GM19239 (cell line): ENCODE measurements at places on chromosomes 6 and 20.

- DNase-seq, result no peak
These were observed 99.4 kb upstream of the RIPOR2 start for GRCh38 chr6:25035174-25035511.

DNA sequence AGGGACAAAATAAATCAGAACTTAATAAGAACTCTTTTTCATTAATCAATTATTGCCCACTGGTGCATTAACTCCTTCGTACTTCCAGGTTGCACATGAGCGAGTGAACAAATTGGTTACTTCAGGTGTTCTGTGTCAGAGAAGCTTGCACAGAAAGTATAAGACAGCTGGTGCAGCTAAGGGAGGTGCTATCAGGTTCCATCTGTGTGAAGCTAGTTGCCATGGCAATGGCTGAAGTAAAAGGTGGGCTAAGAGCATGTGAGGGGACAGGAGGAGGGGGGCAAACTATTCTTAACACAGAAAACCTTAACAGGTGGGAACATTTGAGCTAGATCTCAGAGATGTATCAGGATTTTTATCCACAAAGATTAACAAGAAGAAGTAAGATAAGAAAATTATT is 81.6 kb downstream of the MANEA start:
- DNase-seq, result no peak

DNA sequence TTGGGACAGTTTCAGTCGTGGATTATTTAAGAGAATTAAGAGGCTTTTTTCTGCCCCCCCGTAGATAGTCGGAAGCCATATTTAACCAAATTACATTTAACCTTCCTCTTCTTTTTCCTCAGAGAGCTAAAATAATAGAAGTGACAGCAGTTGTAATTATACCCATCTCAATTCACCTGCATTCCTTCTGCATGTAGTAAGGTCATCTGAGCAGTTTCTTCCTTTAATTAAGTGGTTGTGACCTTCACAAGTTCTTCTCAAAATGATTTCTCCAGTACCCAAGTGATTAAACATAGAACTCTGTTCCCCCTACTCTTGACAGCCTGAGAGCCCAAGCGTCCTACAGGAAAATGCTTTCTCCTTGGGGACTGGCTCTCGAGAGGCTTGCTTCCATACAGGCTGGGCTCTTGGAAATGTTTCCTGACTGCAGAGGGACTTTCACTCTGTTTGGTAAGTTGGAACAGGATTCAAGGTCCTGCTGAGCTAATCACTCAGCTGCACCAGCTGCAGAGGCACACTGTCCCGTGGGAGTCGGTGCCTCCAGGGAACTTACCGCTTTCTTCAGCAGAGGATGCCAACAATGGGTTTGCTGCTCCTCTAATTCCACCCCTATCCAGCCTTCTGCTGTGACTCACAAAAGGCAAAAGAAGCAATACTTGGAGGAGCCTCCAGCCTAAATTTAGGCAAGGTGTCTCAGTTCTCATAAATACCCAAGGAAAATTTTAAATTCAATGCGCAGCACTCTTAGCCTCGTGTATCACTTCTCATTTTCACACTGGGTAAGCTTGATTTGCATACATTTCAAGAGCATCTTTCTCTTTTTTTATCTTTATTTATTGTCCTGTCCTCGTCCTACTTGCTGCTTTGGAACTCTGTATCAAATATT is 414.9 kb downstream of the KIF16B start:
- DNase-seq, result no peak

GRCh38 chr6:53746442-53747103 is 48.2 kb upstream of the LRRC1 start:
- DNase-seq, result no peak

- DNase-seq, result no peak
These were observed 648.5 kb downstream of the RNF144B start for GRCh38 chr6:19035461-19036195.

DNA sequence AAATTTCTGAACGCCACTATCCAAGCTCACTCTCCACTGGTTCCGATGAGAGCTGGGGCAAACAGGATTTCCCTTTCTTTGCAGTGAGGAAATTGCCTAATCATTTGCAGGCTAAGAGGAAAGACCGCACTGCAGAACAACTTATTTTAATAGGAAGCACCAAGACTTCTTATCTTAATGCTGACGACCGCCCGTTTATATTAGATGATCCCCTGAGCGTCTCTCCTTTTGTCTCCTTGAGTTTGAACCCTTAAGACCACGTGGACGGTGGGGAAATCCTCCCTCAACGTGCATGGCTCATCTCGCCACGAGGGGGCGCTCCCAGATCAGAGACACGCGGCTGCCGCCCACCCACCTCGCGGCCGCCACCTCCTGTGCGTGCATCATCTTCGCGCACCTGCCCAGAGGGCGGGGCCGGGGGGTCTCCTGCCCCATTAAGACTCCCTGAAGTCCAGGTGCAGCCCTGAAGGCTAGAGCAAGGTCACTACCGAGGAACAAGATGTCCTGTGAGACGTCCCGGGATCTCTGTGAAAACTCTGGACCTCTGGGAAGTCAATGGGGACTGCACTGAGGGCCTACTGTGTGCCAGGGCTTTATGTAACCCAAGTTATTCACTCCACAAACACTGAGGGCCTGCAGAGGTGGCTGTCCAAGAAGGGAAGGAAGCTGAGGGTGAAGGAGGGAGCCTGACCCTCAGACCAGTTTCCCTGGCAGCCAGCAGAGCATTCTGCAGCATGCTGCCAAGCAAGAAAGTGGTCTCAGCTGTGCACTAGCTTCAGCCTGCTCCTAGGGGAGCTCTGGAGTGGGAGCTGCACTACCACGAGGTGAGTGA is 28.1 kb downstream of the PDYN start:
- peak; percentile 58 for DNase-seq

- DNase-seq, result no peak
These were observed 453.8 kb upstream of the POU3F2 start for GRCh38 chr6:98380589-98380988.

DNA sequence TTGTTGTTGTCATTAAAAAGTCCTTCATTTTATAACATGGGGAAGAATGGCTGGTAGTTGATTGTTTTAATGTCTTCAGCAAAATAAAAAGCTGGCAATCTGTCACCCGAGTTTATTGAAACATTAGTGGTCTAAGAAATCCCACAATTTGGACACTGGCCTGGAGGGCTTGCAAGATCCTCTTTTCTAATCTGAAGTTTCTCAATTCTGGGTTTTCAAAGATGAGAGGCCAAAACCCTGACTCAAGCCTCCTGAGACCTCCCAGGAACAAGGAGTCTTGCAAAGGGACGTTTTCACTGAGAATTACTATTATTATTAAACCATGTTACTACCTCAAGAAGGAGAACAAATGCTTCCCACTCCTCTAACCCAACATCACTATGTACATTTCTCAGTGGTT is 19.5 kb downstream of the MAP1LC3A start:
- DNase-seq, result no peak
